Fibroblast of skin of abdomen (primary cell): ENCODE measurements at places on chromosomes 12 and 14.

DNA sequence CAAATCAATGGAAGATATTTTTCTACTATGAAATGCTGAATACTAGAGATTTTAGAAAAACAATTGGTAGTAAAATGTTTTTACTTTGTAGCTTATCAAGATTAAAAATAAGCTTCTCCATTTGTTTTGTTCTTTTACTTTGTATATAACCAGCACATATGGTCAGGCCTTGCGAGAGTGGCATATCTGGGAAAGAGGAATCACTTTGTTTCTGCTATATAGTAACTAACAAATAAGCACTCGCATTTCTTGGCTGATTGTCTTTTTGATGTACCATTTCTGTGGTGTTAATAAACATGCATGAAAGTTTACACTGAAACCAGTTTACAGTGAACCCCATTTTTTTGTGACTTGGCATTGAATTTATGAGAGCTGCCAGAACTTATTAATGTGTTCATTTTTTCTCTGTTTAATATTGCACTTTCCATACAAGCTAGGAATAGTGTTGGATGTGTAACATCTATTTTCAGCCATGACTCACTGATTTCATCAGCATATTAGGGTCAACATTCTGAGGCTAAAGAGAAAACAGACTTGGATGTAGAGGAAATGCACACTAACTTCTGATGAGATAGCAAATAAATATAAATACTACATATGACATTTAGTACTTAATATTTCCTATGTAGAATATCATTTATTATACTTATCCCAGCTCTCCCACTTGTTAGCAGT is 635.5 kb downstream of the KCNH5 start:
- peak; percentile 78 for DNase-seq

DNA sequence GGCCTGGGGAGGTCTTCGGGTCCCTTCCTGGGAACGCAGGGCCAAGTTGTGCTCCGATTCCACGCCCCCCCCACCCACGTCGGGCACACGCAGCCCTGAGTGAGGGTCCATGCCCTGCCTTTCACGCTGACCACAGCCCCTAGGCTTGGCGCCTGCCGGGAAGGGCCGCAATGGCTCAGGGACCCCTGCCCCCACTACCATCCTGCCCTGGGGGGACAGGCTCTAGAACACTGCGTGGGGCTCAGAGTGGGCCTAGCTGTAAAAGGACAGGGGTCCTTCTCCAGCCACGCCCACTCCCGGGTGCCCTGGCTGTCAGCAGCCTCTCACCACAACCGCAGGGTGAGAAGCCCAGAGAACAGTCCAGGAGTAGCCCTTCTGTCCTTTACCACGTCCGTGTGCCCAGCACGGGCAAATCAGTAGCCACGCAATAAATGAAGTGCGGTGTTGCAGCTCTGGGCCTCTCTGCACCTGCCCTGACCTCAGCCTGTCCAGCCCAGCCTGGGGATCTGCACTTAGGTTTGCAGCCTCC is 9.4 kb upstream of the GPR68 start:
- no peak for DNase-seq

DNA sequence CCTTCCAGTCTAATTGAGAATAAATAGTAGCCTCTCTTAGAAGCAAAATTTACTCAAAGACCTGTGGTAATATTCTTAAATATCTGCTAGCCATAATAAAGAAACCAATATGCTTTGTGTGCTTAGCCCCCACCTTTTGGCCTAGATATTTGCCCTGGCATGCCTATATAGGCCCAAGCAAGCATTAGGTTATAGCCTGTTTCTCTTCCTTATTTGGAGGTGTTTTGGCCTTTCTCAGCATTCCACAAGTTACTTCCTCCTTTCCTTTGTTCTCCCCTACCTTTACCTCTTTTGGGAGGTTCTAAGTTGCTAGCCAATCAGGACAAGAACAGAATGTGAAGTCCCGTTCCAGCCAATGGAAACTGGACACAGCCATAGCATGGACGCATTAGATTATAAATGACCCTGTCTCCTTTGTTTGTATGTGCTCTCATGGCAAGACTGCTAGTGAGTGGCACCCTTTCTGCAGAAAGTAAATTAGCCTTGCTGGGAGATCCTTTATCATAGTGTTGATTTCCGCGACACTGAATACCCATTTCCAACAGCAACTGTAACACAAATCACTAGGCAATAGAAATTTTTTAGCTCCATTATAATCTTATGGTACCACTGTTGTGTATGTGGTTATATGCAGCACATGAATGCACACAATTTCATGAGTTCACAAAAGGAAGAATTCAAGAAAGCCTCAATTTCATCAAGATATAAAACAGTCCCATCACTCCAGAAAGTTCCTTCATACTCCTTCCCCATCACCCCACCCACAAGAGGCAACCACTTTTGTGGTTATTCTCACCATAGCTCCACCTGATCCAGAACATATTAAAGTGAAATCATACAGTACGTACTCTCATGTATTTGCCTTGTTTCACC is 37.6 kb downstream of the CEP83 start:
- no peak for DNase-seq

DNA sequence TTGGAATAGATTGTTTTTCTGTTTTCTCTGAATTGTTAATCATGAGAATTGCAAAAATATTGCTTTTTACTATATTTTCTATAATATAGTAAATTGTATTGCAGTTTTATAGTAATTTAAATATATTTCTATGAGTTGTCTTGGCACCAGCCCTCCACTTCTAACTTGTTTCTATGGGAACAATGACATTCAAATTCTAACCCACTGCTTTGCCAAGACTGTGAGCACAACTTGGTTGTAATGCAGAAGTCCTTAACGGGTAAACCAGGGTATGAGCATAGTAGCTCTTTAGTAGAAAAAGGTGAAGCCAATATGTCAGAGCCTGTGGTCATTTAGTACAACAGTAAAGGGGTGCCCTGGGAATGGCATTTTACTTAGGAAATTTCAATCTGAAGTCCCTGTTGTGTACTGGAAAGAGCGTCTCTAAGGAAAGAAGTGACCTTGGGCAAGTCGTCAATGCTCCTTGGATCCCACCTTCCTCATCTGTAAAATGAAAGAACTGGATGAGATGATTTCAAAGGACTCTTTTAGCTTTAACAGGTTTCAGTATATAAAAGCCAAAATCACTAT is 283.3 kb downstream of the ATP23 start:
- DNase-seq = no peak

DNA sequence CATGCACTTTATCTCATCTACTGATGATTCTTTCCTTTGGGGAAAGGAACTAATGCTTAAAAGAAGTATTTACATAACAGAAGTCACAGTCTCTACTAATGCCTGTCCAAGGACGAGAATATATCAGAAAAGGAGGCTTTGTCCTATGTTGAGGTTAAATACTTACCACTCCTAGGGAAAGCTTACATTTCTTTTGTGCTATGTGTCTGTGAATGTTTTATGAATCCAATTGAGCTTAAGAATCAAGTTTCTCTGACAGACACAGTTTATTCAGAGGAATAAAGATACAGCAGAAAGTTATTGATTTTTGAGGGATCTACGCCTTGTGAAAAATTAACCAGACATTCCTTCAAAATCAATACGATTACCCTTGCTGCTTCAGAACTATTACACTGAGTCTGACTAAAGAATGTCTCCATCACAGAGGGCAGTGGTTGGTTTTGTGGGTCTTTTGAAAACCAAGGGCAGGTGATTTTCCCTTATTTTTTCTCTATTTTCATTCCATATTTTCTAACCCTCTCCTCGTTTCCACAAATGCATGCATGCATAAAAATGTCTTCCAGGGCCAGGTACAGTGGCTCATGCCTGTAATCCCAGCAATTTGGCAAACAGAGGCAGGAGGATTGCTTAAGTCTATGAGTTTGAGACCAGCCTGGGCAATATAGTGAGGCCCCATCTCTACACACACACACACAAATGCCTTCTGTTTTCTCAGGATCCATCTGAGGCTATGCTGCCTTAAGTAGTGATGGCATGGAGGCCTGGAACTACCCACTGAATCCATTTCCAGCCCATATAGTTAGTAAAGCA is 1095.1 kb downstream of the GALC start:
- DNase-seq = no peak

DNA sequence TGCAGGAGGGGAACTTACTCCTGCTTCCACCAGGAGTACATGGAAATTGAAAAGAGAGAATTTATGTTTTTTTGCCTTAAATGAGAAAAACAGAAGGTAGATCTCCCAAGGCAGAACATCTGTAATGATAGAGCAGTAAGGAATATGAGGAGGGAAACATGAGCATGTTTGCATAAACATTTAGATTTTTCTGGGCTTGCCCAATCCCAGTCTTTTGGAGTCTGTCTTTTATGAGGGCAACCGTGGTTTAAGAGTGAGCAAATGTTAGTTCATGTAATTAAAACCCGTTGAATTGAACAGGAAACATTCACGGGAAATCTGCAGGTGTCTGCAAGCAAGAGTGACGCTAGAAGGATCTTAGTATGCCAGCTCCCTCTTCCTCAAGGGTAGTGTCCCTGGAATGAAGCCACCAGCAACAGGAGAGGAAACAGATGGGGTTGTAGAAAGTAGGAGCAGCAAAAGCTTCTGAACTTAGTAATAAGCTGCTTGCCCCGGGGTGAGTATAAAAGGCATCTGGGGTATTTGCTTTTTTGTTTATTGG is 79.3 kb downstream of the ARF6 start:
- peak; percentile 58 for DNase-seq

GRCh38 chr14:64098120-64098519 is 196.1 kb downstream of the ESR2 start:
- no peak for DNase-seq

GRCh38 chr14:98950353-98950895 is 321.6 kb downstream of the BCL11B start:
- no peak for DNase-seq

- no peak for DNase-seq
Observed at GRCh38 chr12:115213118-115213517, 529.1 kb upstream of the TBX3 start.

DNA sequence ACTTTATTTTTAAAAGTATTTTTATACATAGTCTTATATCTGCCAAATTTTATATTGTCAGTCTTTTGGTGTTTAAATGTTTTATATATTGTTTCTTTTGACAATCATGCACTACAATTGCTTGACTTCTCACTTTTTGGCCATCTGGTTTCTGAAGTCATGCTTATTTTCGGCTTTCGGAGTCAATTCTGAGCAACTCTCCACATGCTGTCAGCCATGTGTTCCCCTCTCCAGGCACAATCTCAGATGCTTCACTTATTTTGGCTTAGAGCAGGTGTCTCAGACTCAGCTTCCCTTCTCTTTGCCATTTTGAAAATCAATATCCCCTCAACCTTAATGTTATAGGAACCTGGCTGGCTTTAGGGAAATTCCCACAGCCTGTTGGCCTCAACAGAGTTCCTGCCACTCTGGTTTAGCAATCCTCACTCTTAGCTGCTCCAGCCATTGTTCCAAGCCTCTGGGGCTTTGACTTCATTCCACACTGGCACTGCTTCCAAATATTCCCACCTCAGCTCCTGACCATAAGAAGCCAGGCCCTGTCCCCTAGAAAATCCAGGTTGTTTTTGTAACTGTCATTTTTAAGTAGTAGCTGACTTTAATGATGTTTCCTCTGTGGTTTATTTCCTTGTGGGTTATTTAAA is 125.5 kb upstream of the FAR2 start:
- no peak for DNase-seq

DNA sequence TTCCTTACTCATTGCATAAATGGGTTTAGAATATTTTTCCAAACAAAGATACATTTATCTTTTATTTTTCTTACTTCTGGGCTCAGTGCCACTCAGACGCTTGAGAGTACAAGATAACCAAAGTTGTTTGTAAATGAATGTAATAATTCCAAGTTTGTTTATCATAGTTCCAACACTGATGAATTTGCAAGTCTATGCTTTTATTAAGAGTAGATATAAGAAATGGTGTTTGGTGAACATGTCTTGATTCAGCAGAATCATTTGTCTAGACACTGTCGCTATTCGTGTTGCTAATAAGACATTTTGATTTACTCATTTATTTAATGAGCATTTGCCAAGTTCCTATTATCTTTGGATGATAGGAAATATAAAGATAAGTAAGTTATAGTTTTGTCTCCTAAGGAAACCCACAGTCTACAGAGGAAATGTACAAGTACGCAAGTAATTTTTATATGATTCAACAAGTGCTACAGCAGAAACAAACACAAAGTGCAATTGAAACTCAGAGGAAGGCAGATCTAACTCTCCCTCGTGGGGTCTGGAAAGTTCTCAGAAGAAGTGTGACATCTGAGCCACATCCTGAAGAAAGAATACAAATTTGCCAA is 132.8 kb upstream of the FSCB start:
- no peak for DNase-seq

DNA sequence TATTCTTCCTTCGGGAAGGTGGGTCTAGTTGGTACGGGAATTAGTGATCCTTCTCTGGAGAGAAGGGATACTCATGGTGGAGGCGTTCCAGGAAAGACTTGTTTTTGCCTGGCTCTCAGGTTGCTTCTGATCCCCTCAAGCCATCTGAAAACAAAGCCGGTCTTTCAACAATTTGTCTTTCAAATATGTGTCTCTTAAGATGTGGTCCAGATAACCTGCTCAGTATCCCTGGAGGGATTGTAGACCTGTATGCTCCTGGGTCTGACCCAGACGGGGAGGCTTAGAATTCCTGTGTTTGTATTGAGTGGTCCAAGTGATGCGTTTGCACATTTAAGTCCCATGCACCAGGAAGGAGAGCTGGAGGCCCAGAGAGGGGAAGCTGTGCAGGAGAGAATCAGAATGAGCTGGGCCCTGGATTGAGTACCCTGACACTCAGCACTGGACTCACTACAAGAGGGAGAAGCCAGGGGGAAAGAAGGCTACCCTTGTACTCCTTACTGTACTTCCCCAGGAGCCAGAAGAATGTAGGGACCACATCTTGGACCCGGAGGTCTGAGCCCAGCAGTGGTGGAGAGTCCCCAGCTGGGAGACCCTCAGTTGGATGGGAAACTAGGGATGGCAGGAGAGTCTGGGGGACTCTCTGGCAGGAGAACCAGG is 40.4 kb downstream of the ERH start:
- no peak for DNase-seq

DNA sequence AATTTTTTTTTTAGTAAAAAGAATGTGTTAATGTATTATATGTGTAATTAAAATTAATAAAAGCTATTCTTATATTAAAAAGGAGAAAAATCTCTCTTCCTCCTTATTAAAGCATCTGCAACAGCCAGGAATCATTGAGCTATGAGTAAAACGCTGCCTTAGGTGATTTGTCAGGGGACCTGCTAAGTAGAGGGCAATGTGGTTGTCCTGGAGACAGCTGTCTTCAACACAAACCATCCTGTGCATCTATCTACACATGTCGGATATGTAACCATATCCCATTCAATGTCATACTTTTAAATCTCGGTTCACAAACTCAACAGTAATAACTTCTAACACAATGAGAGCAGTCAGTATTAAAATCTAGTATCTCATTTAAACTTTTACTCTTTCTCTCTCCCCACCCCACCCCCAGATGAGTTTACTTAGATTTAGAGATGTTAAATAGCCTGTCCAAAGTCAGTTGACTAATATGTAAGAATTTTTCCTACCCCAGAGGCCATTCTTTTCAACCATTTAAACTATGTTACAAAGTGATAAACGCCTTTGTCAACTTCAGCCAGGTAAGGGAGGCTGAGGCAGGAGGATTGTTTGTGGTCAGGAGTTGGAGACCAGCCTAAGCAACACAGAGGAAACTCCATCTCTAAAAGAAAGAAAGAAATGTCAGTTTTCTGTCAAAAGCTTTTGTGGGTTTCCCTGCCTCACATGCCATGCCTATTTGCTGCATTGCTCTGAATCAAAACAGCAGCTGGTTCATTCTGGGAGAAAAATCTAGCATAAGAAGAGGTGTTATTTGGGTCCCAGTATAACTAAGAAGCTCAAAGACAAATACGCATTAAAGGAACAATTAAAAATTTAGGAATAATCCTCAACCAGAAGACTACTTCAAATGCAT is 413.7 kb upstream of the CCDC196 start:
- no peak for DNase-seq
